ENCODE measurements at places on chromosomes 16 and 17.

DNA sequence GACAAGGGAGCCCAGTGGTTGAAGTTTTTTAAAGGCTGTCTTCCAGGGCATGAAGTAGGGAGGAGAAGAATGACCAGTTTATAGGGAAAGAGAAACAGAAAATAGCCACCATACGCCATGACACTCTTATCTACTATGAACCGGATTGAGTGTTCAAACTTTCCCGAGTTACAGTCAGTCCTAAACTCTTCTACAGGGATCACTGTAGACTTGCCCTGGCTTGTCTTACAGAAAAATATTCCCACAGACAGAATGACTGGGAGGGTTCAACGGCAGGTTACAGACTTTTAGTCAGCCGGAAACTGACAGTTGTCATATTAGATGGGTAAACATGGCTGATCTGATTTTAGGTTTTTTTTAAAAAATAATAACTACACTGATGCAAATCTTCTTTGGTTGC is 662.5 kb upstream of the SOX9 start:
- no peak for ATAC-seq

- ATAC-seq, result peak; percentile 59
Measured at GRCh38 chr16:29702269-29702668, 23.3 kb downstream of the QPRT start.

DNA sequence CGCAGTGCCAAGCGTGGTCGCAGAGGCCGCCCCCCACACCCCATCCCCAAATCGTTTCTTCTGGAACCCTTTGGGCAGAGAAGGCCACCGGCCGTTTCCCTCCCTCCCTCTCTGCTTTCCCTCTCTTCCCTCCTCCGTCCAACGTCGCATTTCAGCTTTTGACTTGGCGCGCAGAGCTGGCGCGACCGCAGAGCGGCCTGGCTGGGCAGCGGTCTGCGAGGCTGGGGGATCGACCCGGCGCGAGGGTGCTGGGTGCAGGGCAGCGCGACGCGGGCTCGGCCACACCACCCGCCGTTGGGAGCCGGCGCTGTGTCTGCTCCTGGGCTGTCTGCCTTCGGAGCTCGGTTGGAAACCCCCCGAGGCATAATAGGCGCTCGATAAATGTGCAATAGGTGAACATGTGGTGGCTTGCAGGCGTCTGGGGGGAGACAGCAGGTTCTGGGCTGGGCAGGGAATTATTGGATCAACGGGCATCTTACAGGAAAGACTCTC is 2.8 kb upstream of the NTN3 start:
- ATAC-seq, result peak; percentile 18

DNA sequence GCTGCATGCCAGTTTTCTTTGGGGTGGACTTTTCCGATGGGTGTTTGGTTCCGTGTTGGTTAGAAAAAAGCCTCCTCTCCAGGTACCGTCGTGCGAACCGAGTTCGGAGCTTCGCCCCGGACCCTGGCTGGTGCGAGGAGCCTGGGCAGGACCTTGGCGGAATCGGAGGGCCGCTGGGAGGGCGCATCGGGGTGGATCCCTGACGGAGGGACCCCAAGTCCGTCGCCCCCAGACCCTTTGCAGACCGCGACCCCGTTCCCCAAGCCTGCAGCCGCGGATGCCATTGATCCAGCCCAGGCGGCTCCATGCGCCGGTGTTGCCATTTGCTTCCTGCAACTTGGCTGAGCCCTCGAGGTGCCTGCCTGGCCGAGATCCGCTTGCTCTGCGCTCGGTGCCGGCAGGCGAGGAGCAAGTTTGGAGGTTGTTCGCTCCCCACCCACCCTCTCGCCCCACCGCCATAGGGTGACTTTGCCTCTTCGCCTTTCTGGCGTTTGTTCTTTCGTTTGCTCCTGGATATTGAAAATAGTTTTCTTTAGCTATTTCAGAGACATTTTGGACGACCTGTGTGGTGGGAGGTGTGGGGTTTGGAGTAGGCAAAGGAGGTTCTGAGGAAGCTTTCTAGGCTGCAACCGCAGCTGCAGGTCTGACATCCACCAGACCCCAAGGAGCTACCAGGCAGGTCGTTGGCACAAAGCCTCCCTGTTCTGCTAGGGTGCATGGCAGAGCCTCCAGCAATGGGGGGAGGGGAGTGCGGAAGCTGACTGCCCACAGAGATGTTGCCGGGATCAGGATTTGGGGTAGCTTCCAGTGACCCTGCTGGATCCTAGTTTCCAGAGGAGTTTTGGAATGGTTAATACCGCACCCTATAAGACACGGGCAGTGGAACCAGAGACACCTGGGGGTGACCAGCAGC is 58.2 kb downstream of the RAP1GAP2 start:
- peak; percentile 11 for ATAC-seq

- no peak for ATAC-seq
Measured at GRCh38 chr16:88789594-88789993, 4.6 kb upstream of the PIEZO1 start.

- ATAC-seq, result peak; percentile 59
Measured at GRCh38 chr17:78441271-78441971, 63.0 kb downstream of the PGS1 start.

GRCh38 chr17:49217651-49218413 is 7.3 kb downstream of the ABI3 start:
- ATAC-seq, result peak; percentile 79

DNA sequence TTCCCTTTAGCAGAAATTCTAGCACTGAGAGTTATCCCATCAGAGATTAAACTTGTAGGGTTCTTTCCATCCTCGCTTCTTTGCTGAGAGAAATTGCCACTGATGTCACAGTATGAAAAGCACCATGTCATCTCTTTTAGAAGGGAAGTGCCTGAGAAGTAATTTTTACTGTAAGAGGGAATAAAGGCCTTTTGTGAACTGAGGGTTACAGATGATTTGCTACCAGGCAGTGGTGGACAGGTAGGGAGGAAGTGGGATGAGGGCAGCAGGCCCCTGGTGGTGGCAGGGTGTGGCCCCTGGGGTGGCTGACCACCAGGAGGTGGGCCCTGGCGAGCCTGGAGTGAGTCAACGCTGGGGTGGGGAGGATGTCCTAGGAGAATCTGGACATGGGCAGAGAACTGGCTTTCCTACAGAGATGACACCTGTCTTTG is 6.4 kb upstream of the MILR1 start:
- no peak for ATAC-seq

DNA sequence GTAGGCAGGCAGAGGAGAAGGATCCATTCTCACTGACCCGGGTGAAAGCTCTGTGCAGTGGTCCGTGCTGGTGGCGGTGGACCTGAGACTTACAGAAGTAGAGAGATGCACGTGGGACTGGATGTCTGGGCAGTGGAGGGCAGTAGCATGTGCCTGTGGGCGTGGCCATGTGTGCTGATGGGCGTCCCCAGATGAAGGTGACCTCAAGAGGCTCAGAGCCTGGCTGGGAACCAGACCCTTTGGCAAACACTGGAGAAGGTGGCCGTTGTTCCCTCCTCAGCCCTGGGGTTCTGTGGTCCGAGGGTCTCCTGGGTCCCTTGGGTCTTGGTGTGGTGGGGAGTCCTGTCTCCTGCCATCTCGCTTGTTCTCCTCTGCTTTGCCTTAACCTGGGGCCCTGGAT is 15.6 kb downstream of the WSCD1 start:
- no peak for ATAC-seq

DNA sequence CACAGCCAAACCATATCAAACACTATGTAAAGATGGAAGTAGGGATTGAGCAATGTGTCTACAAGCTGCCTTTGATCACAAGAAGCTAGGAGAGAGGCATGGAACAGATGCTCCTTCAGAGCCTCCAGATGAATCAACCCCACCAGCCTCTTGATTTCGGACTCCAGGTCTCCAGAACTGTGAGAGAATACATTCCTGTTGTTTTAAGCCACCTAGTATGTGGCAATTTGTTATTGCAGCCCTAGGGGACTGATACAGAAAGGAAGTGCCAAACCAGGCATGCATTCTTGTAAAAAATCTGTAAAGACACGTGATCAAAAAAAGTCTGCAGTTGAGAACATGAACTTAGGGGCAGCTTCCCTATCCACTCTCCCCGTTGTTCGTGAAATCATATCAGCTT is 91.1 kb downstream of the C17orf67 start:
- ATAC-seq, result no peak

DNA sequence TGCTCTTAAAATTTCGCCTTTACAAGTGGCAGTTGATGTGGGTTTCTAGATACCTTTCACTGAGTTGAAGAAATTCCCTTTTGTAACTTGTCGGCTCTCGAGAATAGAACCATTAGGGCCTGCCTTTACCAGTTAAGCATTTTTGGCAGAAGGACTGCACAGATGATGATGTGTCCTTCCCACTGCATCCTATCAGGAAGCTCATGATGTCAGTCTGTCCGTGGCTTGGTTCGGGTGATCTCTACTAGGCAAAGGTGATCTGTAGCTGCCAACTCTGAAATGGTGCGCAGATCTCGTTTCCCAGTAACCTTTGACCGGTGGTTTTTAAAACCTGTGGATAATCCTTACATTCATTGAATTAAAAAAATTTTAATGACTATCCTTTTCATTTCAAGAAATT is 49.7 kb downstream of the ZNRF1 start:
- no peak for ATAC-seq

- peak; percentile 86 for ATAC-seq
Measured at GRCh38 chr17:77233635-77234334, 93.0 kb downstream of the SEC14L1 start.

DNA sequence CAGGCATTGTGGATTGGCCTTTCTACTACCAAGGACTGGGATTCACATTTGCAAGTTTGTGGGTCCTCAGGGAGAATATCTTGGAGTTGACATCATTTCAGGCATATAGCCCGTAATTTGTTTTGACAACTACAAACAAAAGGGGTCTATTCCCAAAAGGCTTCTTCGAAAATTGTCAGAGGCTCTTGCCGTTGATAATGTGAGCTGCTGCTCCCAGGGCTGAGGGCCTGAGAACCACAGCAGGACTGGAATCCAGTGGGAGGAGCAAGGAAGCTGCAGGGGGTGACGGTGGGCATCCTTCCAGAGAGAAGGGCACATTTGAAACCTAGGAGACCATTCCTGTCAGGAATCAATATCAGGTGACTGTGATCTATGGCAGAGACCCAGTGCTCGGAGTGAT is 761.6 kb upstream of the RBFOX1 start:
- ATAC-seq, result no peak

DNA sequence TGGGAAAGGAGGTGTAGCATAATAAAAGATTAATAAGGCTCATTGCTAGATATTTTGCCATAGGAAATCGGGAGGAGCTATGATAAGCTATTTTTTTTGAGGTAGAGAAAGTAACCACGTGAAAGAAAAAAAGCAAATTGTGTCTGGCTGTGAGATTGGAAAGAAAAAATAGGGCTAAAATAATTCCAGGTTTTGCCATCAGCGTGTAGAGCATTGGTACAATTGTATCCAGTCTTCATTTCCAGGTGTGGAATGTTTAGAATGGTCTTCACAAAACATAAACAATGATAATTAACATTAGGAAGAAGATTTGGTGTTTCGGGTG is 1.1 kb downstream of the TANC2 start:
- no peak for ATAC-seq

- ATAC-seq, result no peak
Measured at GRCh38 chr16:89300311-89300975, 82.9 kb downstream of the ZNF778 start.

DNA sequence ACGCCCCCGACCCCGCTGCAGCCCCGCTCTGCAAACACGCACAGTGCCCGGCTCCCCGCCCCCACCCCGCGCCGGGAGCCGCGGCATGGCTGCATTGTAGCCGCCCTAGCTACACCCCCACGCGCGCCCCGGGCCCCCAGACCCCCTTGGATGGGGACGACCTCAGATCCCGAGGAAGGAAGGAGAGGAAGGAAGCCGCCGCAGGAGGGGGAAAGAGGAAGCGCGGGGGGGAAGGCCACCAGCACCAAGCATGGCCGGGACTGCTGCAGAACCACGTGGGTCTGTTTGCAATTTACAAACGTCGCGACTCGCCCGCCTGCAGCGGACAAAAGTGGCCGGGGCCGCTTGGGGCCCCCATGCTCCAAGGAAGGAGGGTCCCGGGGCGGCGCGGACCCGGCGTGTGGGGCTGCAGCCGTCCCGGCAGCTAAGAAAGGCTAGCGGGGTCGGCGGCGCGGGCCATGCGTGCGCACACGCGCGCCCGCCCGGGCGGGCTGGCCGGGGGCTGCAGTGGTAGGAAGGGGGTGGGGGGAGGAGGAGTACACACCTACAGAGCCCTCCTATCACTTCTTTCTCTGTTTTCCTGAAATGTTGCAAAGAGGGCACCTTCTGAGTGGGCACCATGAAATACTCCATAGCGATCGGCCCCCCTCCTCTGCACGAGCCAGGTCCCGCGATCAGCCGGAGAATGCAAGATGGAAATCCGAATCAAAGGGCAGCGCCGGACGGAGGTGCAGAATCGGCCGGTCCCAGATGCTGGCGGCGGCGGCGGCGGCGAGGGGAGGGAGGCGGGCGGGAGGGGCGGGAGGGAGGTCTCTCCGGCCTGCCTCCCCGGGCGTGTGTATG is 488 bp downstream of the TFAP4 start:
- ATAC-seq, result peak; percentile 5

DNA sequence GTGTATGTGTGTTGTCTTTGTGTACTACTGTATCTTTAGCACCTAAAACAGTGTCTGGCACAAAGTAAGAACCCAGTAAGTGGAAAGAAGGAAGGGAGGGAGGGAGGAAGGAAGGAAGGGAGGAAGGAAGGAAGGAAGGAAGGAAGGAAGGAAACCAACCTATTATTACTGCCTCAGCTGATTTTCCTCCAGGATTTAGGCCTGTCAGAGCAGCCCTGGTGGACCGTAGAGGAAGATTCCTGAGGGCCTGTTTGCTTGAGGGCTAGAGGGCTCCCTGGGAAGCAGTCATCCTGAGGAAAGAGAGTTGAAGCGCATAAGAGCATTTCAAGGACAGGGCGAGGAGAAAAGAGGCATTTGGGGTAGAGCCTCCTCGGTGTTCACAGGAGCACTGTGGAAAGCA is 61.5 kb downstream of the WSB1 start:
- ATAC-seq, result no peak

DNA sequence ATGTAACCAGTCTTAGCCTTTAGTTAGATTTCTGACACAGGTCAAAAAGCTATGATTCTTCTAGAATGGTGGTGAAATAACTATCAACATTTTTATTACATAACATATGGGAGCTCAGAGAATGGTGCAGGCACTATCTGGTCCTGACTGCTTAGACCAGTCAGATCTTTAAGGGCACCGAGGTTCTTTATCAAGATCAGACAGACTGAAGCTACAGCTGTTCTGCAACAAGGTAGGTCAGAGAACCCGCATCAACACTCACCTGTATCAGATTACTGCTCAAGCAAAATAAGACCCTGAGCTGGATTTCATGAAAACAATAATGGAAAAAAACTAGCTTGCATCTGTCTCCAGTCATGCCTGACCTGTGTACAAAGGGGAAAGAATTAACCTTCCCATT is 160.4 kb downstream of the KCNJ2 start:
- ATAC-seq, result no peak

- no peak for ATAC-seq
Measured at GRCh38 chr16:26111900-26112299, 420.1 kb downstream of the HS3ST4 start.

GRCh38 chr16:57757326-57757786 is 21.8 kb downstream of the KATNB1 start:
- peak; percentile 94 for ATAC-seq

- no peak for ATAC-seq
Measured at GRCh38 chr17:45777388-45777787, 6.7 kb upstream of the CRHR1 start.

- peak; percentile 76 for ATAC-seq
Measured at GRCh38 chr16:58515125-58515870, at the start of gene SETD6. Gene SETD6, plus strand, starts transcription at chr16:58515517. Its CDS starts 21 bp downstream, at chr16:58515538.

Data from activated CD4-positive, CD25-positive, alpha-beta regulatory T cell treated with anti-CD3 and anti-CD28 coated beads, Interleukin-2, amount 50 U/mL, for 24 hours (primary cell).